Activated T-helper 17 cell treated with anti-CD3 and anti-CD28 coated beads, Interleukin-2, amount 50 U/mL, for 72 hours (primary cell): ENCODE measurements at places on chromosomes 4 and X. TPM values are rescaled to one million over a fixed set of nuclear protein-coding genes. Genes with fewer than 3 reads are reported as not detected.
A peak's percentile ranks its signal among the peaks of the same experiment; 100 is the strongest.

GRCh38 chr4:120671538-120671937, 251.0 kb downstream of the PRDM5 start:
- ATAC-seq: no peak

Gene KCND1
- 7.2 TPM for total RNA-seq

- peak; percentile 34 for ATAC-seq
These were observed 14.9 kb upstream of the PORCN start for GRCh38 chrX:48493890-48494364.

- no peak for ATAC-seq
These were observed 129.2 kb downstream of the NR3C2 start for GRCh38 chr4:148312956-148313490.

Gene SLC10A6
- total RNA-seq: not detected

Gene WWC2
- total RNA-seq: 0.76 TPM

GRCh38 chr4:5923376-5923775, 30.5 kb upstream of the CRMP1 start:
- ATAC-seq: no peak

Gene PCYT1B
- 0.19 TPM for total RNA-seq

- peak; percentile 5 for ATAC-seq
These were observed 688 bp downstream of the UFSP2 start for GRCh38 chr4:185424905-185425646.

DNA sequence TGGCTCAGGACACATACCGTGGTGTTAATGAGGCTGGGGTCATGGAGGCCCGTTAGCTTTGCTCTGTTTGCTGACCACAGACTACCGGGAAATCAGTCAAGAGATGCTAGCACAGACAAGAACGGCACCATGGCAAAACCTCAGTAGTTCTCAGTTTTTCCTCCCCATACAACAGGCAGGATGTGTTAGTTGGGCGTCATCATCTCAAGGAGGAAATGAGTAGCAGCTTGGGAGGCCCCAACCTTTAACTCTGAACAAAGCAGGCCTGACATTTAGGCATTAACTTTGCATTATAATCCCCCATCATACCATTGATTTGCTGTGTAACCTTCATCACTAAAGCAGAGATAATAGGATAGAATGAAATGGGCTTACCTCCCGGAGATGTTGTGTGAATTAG, 714.2 kb downstream of the RPA4 start:
- peak; percentile 97 for ATAC-seq

- ATAC-seq: no peak
These were observed 1182.7 kb downstream of the FSTL5 start for GRCh38 chr4:160981083-160981482.

Gene SPANXC
- not detected for total RNA-seq

Gene GK
- total RNA-seq: 120 TPM

Gene NLGN4X
- total RNA-seq: not detected

- no peak for ATAC-seq
These were observed 202.2 kb downstream of the QDPR start for GRCh38 chr4:17309567-17310268.

- ATAC-seq: no peak
These were observed 91.0 kb downstream of the MAMLD1 start for GRCh38 chrX:150454083-150454482.

Gene VEGFD
- total RNA-seq: not detected

DNA sequence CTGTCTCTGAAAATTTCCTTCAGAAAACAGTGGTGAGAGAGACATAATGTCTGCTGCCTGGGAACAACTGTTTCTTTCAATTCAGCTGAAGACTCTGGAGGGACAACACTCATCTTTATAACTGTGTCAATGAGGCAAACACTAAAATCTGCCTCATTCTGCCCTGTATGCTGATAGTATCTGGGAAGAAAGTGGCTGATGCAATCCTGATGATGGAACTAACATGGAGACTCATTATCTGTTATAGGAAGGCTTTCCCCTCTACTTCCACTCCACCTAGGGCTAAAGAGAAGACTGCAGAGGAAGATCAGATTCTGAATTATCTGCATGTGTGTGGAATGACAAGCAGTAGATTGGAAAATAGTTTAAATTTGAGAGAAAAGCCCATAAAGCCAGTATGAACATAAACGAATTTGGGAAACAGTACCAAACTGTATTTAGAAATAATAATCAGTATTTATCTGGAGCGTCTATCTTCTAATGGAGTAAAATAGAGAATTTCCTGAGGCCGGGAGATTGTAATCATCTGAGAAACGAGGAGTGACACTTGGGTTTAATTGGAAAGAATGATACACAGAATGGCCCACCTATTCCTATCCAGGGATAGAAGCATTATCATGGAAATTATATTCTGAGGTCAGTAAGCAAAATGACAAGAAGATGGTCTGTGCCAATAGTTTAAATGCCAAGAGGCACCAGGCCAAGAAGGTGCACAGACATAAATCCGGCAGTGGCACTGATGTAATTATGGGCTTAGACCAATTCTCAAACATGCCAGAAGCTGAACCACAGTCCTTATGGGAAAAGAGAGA, 85.4 kb downstream of the SHISA3 start:
- ATAC-seq: no peak

DNA sequence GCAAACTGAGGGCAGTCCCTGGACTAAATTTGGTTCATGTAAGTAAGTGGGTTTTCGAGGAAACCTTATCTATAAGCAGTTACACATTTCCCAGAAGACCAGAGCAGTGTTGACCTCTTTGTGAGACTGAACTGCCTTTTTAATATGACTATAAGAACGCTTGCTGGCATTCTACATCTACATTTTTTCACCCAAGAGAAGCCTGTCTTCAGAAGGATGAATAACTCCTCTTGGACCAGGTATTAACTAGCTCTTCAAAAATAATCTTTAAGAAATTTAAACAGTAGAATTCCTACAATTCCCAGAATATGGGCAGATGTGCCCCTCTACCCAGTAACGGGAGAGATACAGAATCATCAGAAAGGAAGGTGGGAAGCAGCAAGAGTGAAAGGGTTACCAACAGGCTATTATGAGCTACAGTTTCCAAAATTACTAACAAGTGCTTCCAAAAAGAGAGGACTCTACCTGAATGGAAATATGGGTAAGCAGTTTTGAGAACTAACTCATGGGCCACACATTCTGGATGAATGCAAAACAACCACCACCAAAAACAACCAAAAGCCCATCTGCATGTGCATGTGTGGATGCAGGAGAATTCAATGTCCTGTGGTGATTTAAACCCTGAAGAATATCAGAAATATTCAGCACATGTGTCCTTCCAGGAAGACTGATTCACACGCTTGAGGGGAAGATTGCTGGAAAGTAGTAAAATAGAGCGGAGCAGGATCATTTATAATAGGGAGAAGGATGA, 17.4 kb downstream of the BBS12 start:
- no peak for ATAC-seq

DNA sequence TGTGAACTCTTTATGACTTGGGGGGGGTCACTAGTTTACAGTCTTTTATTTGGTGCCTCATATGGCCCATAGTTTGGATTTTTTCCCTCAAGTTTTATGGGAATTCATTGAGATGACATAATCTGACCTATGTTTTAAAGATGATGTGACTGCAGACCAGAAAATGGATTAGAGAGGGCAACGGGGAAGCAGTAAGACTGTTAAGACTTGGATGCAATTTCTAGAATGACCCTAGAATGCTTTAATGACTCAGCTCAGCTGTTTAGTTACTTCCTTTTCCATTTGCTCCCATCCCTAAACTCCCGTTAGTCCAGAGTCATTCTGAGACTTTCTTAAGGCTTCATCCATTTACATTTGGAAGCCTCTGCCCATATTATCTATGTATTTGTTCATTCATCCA, 59.9 kb upstream of the PDGFRA start:
- no peak for ATAC-seq
